ENCODE measurements at places on chromosomes 5 and 9.

- DNase-seq, result no peak
These were observed 144.8 kb upstream of the PIK3R1 start for GRCh38 chr5:68070591-68071281.

DNA sequence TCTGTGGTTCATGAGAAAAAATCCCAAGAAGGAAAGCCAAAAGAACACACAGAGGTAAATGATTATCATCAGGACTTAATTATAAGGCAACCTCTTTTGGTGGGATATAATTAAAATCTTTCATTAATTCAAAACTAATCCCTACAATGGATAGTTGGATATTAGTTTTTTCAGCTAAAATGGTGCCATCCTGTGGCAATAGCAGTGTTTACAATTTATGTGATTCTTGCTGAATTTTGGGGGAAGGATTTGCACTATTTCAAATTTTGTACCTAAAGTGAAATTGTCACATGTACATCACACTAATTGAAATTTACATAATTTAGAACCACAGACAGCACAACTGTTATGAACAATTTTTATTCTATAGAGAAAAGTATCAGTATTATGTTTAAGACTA lies 67.0 kb downstream of the CAST start:
- DNase-seq, result no peak

DNA sequence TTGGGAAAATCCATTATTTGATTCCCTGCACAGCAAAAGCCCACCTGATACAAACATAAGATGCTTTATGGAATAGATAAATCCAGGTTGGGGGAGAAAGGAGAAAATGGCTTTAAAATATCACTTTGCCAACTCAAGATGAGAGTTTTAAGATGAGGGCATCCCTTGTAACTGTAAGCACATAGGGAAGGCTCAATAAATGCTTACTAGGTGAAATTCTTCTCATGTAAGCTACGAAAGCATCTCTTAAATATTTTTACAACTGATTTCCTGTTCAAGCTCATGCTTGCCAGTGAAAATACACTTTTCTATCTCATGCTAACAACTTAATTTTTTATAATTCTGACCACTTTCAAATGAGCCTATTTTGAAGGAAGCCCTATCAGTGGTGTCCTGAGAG lies 11.5 kb downstream of the CDH6 start:
- no peak for DNase-seq

GRCh38 chr5:160312134-160312959 lies at the start of gene CCNJL:
Gene CCNJL, minus strand, starts transcription at chr5:160312564. Its CDS starts 641 bp downstream, at chr5:160311923.
- no peak for DNase-seq

- no peak for DNase-seq
These were observed 580.2 kb upstream of the FAM174A start for GRCh38 chr5:99955006-99955405.

DNA sequence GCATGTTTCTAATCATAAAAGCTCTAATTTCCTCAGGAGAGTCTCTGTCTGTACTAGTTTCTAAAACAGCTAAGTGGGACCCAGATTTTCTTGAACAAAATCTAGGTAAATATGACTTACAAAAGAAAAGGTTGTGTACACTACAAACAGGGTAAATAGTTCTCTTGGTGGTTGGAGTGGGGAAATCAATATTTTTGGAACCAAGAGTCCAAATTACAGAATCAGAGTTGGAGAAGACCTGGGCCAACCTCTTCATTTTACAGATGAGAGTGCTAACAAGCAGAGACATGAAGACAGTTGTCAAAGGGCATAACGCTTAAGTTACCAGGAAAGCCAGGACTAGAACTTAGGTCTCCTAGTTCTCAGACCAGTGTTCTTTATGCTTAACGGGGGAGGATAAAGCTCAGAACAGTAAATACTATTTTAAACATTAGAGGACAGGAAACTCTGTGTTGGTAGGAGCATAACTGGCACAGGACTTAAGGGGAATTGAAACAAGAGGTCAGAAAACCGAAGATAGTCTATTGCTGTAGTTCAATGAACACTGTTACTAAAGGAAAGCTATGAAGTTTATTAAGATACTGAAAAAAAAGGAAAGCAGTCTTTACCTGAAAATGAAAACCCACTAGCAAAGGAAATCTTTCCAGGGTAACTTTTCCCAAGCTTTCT lies 9.3 kb upstream of the GOLGA1 start:
- no peak for DNase-seq

GRCh38 chr5:138000102-138000723 lies 32.7 kb downstream of the FAM13B start:
- no peak for DNase-seq

GRCh38 chr9:105052346-105052745 lies 124.4 kb upstream of the ABCA1 start:
- no peak for DNase-seq

- DNase-seq, result no peak
These were observed 82.0 kb downstream of the SLC1A1 start for GRCh38 chr9:4572184-4572826.

- no peak for DNase-seq
These were observed 94.5 kb downstream of the TTLL11 start for GRCh38 chr9:121998513-121999049.

Data from activated CD4-positive, CD25-positive, alpha-beta regulatory T cell (primary cell).